Activated B cell treated with CpG ODN at 0.5 μM for 24 hours (primary cell): ENCODE measurements at places on chromosomes 4 and X. TPM values are rescaled to one million over a fixed set of nuclear protein-coding genes. Genes with fewer than 3 reads are reported as not detected.

- no peaks in the 10 kb centered on the region for H3K27me3 ChIP-seq
- H3K27ac ChIP-seq: no peak overlapping the region
- no peak for DNase-seq
- H3K36me3 ChIP-seq: no peaks in the 10 kb centered on the region
- H3K4me1 ChIP-seq: no peaks in the 10 kb centered on the region
Measured at GRCh38 chrX:68762766-68763165, 66.1 kb upstream of the EFNB1 start.

- H3K27me3 ChIP-seq: peaks cover 3% of the 10 kb centered on the region
- no peaks in the 10 kb centered on the region for H3K36me3 ChIP-seq
- H3K4me3 ChIP-seq: no peak overlapping the region
- H3K4me1 ChIP-seq: no peaks in the 10 kb centered on the region
- DNase-seq: no peak
Measured at GRCh38 chr4:25013756-25014661, 16.7 kb downstream of the LGI2 start.

GRCh38 chr4:120557372-120557771 is 365.2 kb downstream of the PRDM5 start:
- no peak for DNase-seq
- H3K27ac ChIP-seq: no peak overlapping the region
- H3K4me1 ChIP-seq: no peaks in the 10 kb centered on the region
- H3K4me3 ChIP-seq: no peak overlapping the region
- H3K27me3 ChIP-seq: no peaks in the 10 kb centered on the region

DNA sequence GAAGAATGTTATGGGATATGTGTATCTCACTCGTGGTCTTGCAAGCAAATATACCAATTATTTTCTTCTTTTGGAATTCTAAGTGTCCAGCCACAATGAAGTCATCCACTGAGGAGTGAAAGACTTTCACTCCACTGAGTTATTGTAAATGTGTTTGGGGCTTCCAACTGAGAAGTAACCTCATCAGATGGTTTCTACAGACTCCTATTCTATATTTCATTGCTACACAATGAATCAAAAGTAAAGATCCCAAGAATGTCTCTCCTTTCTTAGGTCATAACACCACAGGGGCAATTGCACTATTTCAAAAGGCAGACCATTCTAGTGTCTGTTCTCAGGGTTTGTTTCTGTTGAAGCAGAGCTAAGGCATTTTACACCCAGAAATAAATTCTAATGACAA is 12.3 kb upstream of the VCX2 start:
- no peaks in the 10 kb centered on the region for H3K4me1 ChIP-seq
- H3K27me3 ChIP-seq: no peaks in the 10 kb centered on the region
- no peak for DNase-seq
- no peak overlapping the region for H3K27ac ChIP-seq

Gene UCP1
- total RNA-seq: not detected in 2 replicates

Gene MAP7D2
- 0.16 and 0.32 TPM in 2 replicates for total RNA-seq

Gene UPF3B
- 14.0 and 15.9 TPM in 2 replicates for total RNA-seq
